ENCODE measurements at places on chromosomes 3 and 15.

DNA sequence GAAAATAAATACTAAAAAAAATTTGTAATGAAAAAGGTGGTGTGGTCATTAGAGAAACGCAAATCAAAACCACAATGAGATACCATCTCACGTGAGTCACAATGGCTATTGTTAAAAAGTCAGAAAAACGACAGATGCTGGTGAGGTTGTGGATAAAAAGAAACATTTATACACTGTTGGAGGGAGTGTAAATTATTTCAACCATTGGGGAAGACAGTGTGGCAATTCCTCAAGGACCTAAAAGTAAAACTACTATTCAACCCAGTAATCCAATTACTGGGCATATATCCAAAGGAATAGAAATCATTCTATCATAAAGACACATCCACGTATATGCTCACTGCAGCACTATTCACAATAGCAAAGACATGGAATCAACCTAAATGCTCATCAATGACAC lies 120.3 kb downstream of the MYO9A start:
- H3K36me3 ChIP-seq, result peaks cover 33% of the 10 kb centered on the region
- DNase-seq, result no peak
- H3K27ac ChIP-seq, result no peak overlapping the region
- no peaks in the 10 kb centered on the region for H3K4me1 ChIP-seq

DNA sequence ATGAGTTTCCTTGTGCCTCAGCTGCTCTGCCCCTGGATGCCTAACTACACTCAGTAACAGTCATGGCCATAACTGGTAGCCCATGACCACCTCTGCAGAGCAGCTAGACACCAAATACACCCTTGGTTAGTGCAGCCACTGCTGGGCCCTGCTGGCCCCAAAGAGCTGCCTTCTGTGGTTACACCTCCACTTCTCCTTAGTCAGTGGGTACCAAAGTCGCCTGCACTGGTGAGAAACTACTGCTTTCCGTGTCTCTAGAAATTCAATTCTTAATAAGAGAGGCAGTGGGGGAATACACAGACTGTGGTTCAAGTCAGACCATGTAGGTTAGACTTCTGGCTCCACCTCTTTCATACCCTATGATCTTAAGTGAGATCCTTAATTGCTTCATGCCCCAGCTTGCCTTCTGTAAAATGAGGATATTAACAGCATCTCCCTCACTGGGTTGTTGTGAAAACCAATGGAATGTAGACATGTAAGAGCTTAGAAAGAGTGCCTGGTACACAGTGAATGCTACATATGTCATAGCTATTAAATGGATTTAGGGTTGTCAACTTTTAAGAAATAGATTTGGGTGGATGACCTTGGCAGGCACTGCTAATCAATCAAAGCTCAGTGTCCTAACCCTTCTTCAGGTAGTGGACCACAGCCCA lies 18.2 kb downstream of the HEG1 start:
- no peak for DNase-seq
- no peak overlapping the region for H3K4me3 ChIP-seq
- no peak overlapping the region for H3K27ac ChIP-seq
- peaks cover 45% of the 10 kb centered on the region for H3K4me1 ChIP-seq
- peaks cover 3% of the 10 kb centered on the region for H3K36me3 ChIP-seq

DNA sequence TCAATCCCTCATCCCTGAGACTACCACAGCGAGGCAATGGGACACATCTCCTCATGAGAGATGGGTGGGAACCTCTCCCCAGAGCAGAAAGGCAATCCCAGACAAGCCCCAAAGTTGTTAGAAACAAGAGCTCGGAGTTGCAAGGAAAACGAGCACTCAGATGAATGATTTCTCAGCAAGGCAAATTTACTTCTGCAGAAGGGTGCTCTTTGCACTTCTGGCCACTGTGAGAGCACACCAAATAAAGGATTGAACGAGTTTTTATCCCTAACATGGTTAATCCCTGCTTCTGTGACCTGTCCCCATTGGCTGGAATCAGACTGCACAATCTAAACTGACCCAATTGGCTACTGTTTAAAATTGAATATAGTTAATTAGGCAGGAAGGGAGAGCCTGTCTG lies 339.1 kb upstream of the POU1F1 start:
- H3K27ac ChIP-seq, result no peak overlapping the region
- no peaks in the 10 kb centered on the region for H3K36me3 ChIP-seq
- H3K4me1 ChIP-seq, result no peaks in the 10 kb centered on the region

- H3K4me1 ChIP-seq, result peaks cover 29% of the 10 kb centered on the region
- no peak overlapping the region for H3K4me3 ChIP-seq
- no peak for DNase-seq
- no peak overlapping the region for H3K27ac ChIP-seq
- peaks cover 53% of the 10 kb centered on the region for H3K36me3 ChIP-seq
Observed at GRCh38 chr3:37301980-37302708, 127.8 kb upstream of the LRRFIP2 start.

DNA sequence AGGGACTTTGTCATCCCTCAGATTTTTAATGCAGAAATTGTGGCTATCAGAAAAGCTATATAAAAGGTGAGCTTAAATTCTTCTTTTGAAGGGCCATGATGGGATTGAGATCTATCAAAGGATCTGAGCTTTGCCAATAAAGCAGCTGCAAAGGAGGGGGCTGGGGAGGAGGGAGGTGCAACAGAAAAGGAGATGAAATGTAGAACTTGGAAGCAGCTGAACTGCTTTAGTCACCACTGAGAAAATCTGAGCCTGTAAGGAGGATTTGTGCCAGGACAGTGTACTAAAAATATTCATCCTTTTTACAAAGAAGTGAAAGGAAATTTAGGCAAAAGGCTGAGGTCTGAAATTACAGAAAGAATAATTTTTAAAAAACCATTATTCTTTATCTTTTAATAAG lies 10.4 kb downstream of the TSPAN3 start:
- peaks cover 10% of the 10 kb centered on the region for H3K36me3 ChIP-seq
- DNase-seq, result no peak
- no peaks in the 10 kb centered on the region for H3K27me3 ChIP-seq
- no peak overlapping the region for H3K27ac ChIP-seq

- no peak for DNase-seq
- H3K27ac ChIP-seq, result no peak overlapping the region
- no peak overlapping the region for H3K4me3 ChIP-seq
- H3K36me3 ChIP-seq, result peaks cover 81% of the 10 kb centered on the region
- H3K27me3 ChIP-seq, result no peaks in the 10 kb centered on the region
Observed at GRCh38 chr3:52204337-52205073, 6.5 kb downstream of the ALAS1 start.

- H3K27ac ChIP-seq, result no peak overlapping the region
- no peaks in the 10 kb centered on the region for H3K4me1 ChIP-seq
- DNase-seq, result no peak
- no peak overlapping the region for H3K4me3 ChIP-seq
Observed at GRCh38 chr3:80238152-80238551, 470.4 kb upstream of the ROBO1 start.

DNA sequence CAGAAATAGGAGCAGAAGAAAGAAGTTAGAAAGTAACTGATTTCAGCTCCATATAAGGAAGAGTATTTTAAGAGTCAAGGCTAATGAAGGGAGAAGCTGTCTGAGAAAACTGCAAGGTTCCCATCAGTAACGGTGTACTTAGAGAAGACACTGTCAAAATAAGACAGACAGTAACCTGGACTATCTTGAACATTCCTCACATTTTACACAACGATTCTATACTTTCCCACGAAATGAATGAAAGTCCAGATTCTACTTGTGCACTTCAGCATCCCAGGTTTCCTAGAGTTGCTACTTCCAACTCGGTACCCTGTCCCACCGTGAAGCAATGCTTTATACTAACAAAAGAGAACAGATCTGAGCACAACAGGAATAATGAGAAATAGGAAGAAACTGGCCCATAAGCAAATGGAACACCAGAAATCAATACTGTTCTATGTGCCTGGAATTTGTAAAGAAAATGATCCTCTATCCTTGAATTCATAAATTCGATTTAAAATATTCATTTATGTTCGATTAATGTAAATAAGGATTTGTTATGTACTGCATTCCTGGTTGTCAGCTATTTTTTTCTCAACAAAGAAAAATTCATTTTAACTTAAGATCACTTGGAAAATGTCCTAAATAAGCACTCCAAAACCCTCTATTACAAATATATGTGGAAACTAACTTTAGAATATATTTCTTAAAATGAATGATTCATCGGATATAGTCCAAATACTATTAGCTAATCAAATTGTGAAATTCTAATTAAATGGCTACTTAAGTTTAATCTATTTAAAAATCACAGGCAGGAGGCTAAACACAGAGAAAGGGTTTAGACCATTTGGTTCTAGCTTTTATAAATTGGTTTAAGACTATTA lies 1.5 kb downstream of the C3orf70 start:
- no peaks in the 10 kb centered on the region for H3K36me3 ChIP-seq
- peaks cover 24% of the 10 kb centered on the region for H3K27me3 ChIP-seq
- peak overlapping the region; percentile 3 for H3K4me3 ChIP-seq
- no peak for DNase-seq
- no peak overlapping the region for H3K27ac ChIP-seq
- H3K4me1 ChIP-seq, result peaks cover 5% of the 10 kb centered on the region

- no peaks in the 10 kb centered on the region for H3K36me3 ChIP-seq
- H3K4me3 ChIP-seq, result no peak overlapping the region
- H3K27me3 ChIP-seq, result no peaks in the 10 kb centered on the region
- H3K27ac ChIP-seq, result no peak overlapping the region
Observed at GRCh38 chr3:94431876-94432570, 369.2 kb downstream of the NSUN3 start.

DNA sequence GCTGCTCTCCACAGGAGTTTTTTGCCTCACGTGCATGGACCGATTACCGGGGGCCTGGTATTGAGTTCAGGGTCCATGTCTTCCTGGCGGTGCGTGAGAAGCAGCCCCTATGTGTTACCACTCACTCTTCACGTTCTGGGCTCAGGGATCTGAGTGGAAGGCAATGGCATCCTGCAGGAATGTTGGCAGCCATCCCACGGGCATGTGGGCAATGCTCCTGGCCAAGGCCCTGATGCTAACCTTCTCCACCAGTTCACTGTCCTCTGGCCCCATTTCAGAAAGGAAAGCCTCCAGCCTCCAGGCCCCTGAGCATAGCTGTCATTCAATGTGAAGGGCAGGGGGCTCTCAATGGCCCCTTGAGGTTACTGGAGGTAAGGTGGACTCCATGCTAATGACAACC lies 43.0 kb upstream of the KY start:
- H3K27me3 ChIP-seq, result peaks cover 11% of the 10 kb centered on the region
- H3K4me3 ChIP-seq, result no peak overlapping the region
- DNase-seq, result no peak
- no peaks in the 10 kb centered on the region for H3K36me3 ChIP-seq
- H3K4me1 ChIP-seq, result no peaks in the 10 kb centered on the region

- peak overlapping the region; percentile 94 for H3K27ac ChIP-seq
- no peak for DNase-seq
- H3K36me3 ChIP-seq, result peaks cover 12% of the 10 kb centered on the region
- peak overlapping the region; percentile 91 for H3K4me3 ChIP-seq
- H3K27me3 ChIP-seq, result no peaks in the 10 kb centered on the region
Observed at GRCh38 chr15:41417418-41418195, 712 bp downstream of the RTF1 start.

DNA sequence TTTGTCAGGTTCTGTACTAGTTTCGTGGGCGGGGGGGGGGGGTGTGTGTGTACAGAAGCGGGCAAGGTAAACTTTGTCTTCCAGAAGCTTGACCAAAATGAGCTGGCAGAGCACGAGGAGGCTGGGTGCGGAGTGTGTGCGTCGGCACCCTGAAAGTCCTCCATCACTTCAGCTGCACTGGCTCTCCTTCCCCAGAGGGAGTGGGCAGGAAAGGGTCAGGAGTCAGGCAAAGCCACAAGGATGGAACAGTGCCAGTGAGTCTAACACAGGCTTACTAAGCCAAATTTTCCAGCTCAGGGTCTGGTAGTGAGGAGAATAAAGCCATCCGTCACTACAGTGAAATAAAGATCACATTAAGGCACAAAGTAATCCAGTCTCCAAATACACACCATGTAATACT lies 11.9 kb upstream of the SH3GL3 start:
- H3K4me3 ChIP-seq, result no peak overlapping the region
- DNase-seq, result no peak
- no peak overlapping the region for H3K27ac ChIP-seq
- peaks cover 1% of the 10 kb centered on the region for H3K36me3 ChIP-seq
- H3K27me3 ChIP-seq, result peaks cover 29% of the 10 kb centered on the region
- peaks cover 5% of the 10 kb centered on the region for H3K4me1 ChIP-seq

GRCh38 chr15:98838387-98839259 lies 169.0 kb downstream of the PGPEP1L start:
- no peak for DNase-seq
- H3K27me3 ChIP-seq, result peaks cover 35% of the 10 kb centered on the region
- H3K4me3 ChIP-seq, result no peak overlapping the region
- no peak overlapping the region for H3K27ac ChIP-seq
- no peaks in the 10 kb centered on the region for H3K36me3 ChIP-seq

- no peak overlapping the region for H3K27ac ChIP-seq
- H3K36me3 ChIP-seq, result peaks cover 3% of the 10 kb centered on the region
- H3K27me3 ChIP-seq, result peaks cover 47% of the 10 kb centered on the region
- H3K4me3 ChIP-seq, result no peak overlapping the region
Observed at GRCh38 chr15:98801234-98801561, 152.9 kb downstream of the IGF1R start.

- no peaks in the 10 kb centered on the region for H3K36me3 ChIP-seq
- no peak for DNase-seq
- H3K27ac ChIP-seq, result no peak overlapping the region
- peaks cover 20% of the 10 kb centered on the region for H3K4me1 ChIP-seq
- no peaks in the 10 kb centered on the region for H3K27me3 ChIP-seq
Observed at GRCh38 chr3:107958146-107958545, 132.7 kb downstream of the CD47 start.

- DNase-seq, result no peak
- H3K27ac ChIP-seq, result no peak overlapping the region
- no peak overlapping the region for H3K4me3 ChIP-seq
- no peaks in the 10 kb centered on the region for H3K4me1 ChIP-seq
- peaks cover 51% of the 10 kb centered on the region for H3K27me3 ChIP-seq
Observed at GRCh38 chr3:42709621-42710020, 7.0 kb upstream of the HHATL start.

- H3K36me3 ChIP-seq, result no peaks in the 10 kb centered on the region
- H3K4me3 ChIP-seq, result no peak overlapping the region
- H3K27ac ChIP-seq, result no peak overlapping the region
- no peaks in the 10 kb centered on the region for H3K4me1 ChIP-seq
- DNase-seq, result no peak
Observed at GRCh38 chr3:140292170-140292569, 357.2 kb downstream of the CLSTN2 start.

GRCh38 chr15:62950462-62950931 lies 92.0 kb upstream of the TPM1 start:
- no peak for DNase-seq
- no peak overlapping the region for H3K4me3 ChIP-seq
- peaks cover 3% of the 10 kb centered on the region for H3K36me3 ChIP-seq
- H3K27me3 ChIP-seq, result peaks cover 78% of the 10 kb centered on the region

GRCh38 chr15:55990998-55991397 lies 2.4 kb downstream of the NEDD4 start:
- no peak overlapping the region for H3K27ac ChIP-seq
- H3K4me1 ChIP-seq, result peaks cover 9% of the 10 kb centered on the region
- no peak for DNase-seq
- H3K27me3 ChIP-seq, result no peaks in the 10 kb centered on the region
- H3K36me3 ChIP-seq, result peaks cover 4% of the 10 kb centered on the region
- no peak overlapping the region for H3K4me3 ChIP-seq

DNA sequence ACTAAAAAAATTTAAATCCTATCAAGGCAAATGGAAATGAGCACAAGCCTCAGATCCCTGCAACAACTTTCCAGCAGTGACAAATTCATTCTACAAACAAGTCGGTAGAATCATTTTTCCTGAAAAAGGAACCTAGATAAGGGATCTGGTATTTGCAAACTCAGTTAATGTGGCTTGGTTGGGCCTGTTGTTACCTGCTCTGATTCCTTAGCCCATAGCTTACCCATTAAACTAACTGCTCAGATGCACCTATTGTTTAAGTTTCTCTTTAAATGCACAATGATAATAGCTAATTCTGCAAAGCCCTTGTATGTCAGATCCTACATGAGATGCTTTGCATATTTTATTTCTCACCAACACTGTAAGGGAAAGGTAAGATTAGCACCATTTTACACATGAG lies 377.4 kb upstream of the RGMA start:
- H3K4me1 ChIP-seq, result no peaks in the 10 kb centered on the region
- H3K4me3 ChIP-seq, result no peak overlapping the region
- no peaks in the 10 kb centered on the region for H3K36me3 ChIP-seq
- DNase-seq, result no peak

All from central memory CD8-positive, alpha-beta T cell (primary cell).